Cortex of kidney (tissue), 1 donor: ENCODE measurements at places on chromosomes 16 and 17.

GRCh38 chr16:2762711-2763110, 10.3 kb downstream of the SRRM2 start:
- no peak for DNase-seq

GRCh38 chr16:47695756-47696155, 234.6 kb downstream of the PHKB start:
- no peak for DNase-seq

DNA sequence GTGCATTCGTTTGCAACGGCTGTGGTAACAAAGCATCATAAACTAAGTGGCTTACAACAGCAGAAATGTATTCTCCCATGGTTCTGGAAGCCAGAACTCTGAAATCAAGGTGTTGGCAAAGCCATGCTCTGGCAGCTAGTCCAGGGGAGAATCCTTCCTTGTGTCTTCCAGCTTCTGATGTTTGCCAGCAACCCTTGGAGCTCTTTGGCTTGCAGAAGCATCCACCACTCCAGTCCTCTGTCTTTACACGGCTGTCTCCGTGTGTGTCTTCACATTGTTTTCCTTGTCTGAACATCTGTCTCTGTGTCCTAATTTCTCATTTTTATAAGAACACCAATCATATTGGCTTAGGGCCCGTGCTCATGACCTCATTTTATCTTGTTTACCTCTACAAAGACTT, 265.3 kb upstream of the HSBP1 start:
- DNase-seq: no peak

- no peak for DNase-seq
Measured at GRCh38 chr17:55666806-55667205, 55.9 kb downstream of the TMEM100 start.

DNA sequence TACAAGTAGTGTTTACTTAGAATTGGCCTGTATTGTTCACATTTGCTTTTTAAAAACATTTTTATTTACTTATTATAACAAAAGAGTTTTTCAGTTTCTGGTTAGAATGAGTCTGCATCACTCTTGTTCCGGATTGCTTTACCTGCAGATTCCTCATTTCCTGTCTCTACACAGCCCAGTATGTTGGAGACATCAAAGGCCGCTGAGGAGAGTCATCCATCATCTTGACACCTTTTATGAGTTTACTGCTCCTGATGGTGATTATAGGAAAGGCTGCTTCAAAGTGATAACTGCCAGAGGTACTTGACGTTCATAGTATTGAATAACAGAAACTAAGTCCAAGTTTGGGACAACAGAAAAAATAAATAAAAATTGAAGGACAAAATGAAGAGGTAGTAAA, 490.5 kb upstream of the CA10 start:
- no peak for DNase-seq

- DNase-seq: no peak
Measured at GRCh38 chr17:1239210-1239609, 31.0 kb upstream of the BHLHA9 start.

- no peak for DNase-seq
Measured at GRCh38 chr16:921321-921905, 49.4 kb downstream of the LMF1 start.

- no peak for DNase-seq
Measured at GRCh38 chr17:72890711-72891110, 201.8 kb downstream of the SLC39A11 start.

GRCh38 chr16:16908077-16908476, 529.1 kb downstream of the NPIPA7 start:
- DNase-seq: no peak

DNA sequence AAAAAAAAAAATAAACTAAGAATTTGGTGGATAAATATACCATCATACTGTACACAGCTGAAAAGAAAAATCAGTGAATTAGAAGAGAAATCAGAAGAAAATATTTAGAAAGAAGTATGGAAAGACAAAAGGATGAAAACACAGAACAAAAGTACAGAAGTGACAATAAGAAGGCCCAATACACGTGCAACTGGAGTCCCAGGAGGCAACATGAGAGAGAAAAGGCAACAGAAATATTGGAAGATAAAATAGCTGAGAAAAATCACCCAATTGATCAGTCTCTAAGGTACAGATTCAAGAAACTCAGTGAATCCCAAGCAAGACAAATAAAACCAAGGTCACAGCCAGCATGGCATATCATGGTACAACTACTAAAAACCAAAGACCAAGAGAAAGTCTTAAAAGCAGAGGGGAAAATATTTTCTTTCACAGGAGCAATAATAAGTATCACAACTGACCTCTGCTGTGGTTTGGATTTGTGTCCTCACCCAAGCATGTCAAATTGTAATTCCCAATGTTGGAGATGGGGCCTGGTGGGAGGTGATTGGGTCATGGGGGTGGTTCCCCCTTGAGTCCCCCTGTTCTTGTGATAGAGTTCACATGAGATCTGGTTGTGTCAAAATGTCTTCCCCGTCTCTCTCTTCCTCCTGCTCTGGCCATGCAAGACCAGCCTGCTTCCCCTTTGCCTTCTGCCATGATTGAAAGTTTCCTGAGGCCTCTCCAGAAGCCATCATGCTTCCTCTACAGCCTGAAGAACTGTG, 20.2 kb upstream of the ENGASE start:
- no peak for DNase-seq

DNA sequence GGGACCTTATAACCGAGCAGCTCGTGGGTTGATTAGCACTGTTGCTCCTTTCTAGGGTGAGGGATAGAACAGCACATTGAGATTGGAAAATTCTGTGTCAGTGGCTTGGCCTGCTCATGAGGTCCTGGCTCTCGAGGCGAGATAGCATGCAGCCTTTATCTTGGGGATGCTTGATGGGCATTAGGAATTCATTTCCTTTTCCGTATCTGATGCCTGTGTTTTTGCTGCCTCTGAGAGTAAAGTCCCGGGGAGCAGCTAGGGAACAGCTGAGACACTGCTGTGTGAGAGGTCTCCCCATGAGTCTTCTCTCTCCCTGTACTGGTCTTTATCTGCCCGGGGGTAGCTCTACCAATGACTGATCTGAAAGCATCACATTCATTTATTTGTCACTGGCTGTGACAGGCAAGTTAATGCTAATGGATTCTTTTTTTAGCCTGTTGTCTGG, 14.5 kb downstream of the MSI2 start:
- DNase-seq: no peak

GRCh38 chr17:74493331-74493833, 26.9 kb downstream of the CD300A start:
- DNase-seq: no peak

DNA sequence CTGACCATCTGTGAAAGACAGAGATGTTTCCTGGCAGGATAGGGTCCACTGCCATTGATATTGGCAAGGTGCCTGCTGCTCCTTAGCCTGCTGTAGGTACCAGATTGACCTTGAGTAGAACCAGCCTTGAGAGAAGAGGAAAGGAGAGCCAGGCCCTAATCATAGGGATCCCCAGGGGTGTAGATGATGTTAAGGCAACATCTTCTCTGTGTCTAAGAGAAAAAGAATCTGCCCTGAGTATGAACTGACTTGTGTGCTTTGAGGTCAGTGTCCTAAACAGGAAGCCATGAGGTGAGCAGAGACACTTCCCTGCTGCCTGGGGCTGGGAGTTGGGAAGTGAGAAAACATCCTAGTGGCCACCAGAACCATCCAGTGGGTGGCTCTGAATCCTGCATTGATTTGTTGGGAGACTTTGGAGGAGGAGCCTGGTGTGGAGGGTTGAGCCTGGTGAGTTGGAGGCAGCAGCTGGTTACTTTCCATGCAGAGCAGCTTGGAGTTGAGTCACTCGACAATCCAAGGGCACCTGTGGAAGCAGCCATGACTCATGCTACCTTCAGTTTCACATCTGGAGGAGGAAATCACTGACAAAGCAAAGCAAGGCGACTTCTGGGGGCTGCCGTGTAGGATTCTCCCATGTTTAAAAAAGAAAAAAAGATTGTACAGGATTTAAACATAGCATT, 47.8 kb downstream of the BMERB1 start:
- no peak for DNase-seq

GRCh38 chr17:38994026-38994425, 26.8 kb upstream of the FBXO47 start:
- DNase-seq: no peak

GRCh38 chr16:7209598-7209997, 123.0 kb upstream of the RBFOX1 start:
- no peak for DNase-seq

GRCh38 chr17:50593321-50593720, 32.8 kb downstream of the CACNA1G start:
- DNase-seq: no peak

- DNase-seq: no peak
Measured at GRCh38 chr16:64858076-64858475, 263.8 kb downstream of the CDH11 start.

DNA sequence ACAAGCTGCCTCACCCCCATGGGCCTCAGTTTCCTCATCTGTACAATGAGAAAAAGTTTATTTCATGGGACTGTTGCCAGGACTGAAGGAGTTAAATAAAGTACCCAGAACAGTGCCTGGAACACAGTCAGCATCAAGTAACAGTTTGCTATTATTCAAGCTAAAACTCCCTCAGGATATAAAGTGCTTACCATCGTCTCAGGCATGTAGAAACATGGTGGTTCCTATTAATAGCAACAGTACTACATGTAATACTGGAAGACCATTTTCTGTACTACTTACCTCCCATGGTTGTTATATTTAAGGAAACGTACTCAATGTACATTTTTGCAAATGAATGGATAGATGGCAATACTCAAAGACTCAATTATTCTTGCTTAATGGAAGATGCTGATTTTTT, 93.4 kb downstream of the NCOR1 start:
- no peak for DNase-seq

DNA sequence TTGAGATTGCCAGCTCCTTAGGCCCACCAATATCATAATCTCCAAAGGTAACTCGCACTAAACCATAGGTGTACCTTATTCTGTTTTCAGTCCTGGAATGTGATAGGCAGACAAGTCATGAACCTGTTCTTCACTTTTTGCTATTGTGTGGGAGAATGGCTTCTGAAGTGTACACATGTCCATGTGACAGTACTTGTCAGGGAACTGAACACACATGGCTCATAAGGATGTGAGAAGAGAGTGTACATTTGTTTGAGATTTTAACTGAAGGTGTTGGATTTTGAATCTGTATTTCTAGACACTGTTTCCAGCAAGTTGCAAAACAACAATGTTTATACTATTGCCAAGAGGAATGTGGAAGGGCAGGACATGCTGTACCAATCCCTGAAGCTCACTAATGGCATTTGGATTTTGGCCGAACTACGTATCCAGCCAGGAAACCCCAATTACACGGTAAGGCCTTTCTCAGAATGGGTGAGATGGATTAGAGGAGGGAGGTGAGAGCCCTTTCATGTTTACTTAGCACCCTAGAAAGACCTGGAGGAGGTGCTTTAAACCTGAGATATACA, 14.5 kb upstream of the RASL10B start:
- DNase-seq: no peak

DNA sequence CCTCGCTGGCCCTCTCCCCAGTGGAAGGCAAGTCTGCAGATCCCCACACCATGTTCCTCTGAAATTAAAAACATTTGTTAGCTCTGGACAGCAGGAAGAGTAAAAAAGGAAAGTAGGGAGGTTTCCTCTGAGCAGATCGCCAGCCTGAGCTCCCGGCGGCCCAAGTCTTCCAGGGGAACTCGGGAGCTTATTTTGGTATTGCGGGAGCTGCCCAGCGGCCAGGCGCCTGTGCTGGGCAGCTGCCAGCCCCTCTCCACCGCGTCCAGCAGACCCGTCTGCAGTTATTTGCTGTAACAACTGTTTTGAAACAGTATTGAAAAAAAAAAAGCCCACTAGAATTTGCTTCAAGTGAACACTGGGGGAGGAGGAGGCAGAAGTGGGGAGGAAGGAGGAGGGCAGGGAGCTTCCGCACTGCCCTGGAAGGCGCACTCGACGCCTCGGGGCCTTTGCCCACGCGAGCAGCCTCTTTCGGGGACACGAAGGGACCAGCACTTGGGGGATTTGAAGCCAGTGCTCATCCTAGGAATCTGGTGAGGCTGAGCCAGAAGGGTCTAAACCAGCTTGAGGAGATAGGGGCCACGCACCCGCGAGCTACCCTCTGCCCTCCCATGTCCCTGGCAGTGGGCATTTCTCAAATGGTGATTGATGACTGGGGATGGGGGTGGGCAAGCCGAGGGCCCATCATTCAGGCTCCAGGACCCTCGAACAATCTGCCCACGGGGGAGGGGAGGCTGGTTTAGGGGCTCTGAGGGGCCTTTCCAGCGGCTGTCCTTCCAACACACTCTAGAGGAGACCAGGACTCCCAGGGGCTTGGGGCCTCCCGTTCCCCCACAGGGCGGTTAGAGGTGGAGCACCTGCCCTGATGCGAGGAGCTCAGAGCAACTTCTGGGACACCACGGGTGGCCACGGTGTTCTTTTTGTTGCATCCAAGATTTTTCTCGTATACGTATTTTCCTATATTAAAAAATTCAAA, 3.0 kb upstream of the BAHCC1 start:
- DNase-seq: no peak

GRCh38 chr17:36133602-36134236, 30.1 kb downstream of the CCL4 start:
- no peak for DNase-seq

GRCh38 chr17:333626-334396, 18.8 kb downstream of the RPH3AL start:
- DNase-seq: no peak

GRCh38 chr17:68624381-68624780, 23.2 kb upstream of the FAM20A start:
- DNase-seq: no peak

GRCh38 chr17:2705263-2705662, 6.3 kb downstream of the CLUH start:
- no peak for DNase-seq

DNA sequence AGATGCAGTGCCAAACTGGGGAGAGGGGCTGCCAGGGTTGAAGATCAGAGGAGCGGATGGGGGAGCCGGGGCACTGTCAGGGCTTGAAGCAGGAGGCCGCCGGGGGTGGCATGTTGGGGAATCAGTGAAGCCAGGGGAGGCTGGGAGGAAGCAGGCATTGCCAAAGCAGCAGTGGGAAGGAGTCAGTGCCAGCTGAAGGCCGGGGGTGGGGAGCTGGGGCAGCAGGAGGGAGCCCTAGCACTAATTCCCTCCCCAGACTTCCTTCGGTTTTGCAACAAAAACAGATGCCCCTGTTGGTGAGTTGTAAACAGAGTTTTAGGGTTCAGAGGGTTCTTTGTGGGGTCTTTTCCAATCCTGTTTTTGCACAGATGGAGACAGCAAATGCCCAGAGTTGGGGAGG, 10.9 kb upstream of the TAC4 start:
- DNase-seq: no peak
